Hepatocyte (in vitro differentiated cells): ENCODE measurements at places on chromosomes 12 and 14.

- DNase-seq: peak; percentile 25
Measured at GRCh38 chr12:3303410-3304136, 187.4 kb upstream of the PRMT8 start.

DNA sequence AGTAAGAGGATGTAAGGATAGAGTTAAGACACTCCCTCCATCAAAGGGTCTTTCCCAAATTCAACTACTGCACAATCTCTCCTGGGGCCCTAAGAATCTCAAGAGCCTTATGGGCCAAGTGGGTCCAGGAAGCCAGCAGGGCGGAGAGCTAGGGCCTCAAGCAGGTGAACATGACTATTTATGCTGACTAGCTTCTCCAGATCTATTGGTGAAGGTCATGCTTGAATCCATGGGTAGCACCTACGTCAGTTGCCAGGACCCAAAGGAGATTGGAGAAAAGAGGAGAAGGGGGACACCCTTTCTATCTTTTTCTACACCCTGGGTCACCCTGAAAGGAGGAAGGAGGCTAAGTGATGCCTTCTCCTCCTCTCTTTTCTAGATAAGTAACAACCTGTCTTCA is 534.2 kb upstream of the MIS18BP1 start:
- DNase-seq: no peak

DNA sequence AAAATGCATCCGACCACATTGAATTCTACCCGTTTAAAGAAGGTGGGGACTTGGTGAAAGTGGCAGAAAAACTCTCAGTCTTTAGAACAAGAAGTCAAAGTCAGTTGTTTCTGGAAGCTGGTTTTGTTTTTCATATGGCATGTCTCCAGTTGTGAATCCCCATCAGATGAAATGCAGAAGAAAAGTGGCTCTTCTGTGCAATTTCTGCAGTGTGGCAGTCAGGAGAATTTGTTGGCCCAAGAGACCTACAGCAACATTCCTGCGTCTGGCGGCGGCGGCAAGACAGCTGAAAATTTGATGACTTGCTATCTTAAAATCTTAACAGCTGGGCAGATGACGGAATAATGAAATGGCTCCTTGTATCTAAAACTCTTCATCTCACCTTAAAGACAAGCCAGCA is 201.5 kb downstream of the FOXN3 start:
- DNase-seq: no peak

DNA sequence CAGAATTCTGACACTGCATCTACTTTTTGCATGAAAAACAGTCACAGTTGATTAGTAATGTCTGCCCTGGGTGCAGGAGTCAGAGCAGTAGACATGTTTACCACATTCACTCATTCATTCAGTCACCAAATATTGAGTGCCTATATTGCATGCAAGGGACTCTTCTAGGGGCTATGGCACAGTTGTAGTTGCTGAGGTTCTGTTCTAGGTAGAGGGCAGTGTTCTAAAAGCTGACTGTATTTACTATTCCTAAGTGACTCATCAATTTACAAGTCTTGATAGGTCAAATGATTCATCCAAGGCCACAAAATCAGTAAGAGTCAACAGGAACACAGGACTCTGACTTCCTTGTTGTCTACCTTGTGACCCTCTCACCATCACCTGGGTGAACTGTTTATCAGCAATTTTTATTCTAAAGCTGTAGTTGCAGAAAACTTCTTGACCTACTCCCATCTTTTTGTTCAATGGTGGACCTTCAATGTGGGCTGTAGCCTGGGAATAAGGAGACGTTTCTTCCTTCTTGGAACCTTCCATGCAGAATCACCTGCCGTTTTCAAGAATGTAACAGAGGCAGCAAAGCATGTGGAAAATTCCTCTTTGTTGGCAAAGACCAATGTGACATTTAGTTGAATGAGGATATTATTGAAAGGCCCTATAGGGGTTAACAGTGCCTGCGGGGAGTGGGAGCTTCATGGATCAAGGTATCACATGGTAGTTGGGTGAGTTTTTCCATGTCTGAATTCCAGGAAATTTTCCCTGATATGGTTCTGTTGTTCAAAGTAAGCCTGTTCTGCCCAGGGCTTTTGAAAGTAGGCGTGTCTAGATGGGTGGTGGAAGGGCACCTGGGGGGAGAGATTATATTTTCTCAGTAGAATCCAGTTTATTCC is 223.2 kb downstream of the KTN1 start:
- peak; percentile 52 for DNase-seq

DNA sequence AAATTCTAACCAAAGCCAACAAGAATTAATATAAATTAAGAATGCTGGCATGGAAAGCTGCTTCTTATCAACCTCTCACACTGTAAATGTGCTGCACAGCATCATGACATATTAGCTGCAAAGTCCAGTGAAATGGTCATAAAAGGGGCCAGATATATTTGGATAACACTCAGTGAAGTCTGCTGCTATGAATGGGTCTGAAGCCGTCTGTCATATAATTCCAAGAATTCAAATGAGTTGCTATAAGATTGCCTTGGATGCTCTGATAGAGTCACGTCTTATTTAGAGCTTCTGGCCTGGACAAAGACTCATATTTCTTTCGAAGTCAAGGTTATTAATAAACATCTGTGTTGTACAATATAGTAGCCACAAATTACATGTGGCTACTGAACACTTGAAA is 54.3 kb upstream of the OVCH1 start:
- DNase-seq: no peak

GRCh38 chr12:52067081-52067374 is 2.8 kb upstream of the ATG101 start:
- no peak for DNase-seq

- DNase-seq: peak; percentile 42
Measured at GRCh38 chr14:65866886-65867285, 454.4 kb downstream of the FUT8 start.

GRCh38 chr12:79850610-79851299 is 84.1 kb downstream of the PPP1R12A start:
- DNase-seq: no peak

DNA sequence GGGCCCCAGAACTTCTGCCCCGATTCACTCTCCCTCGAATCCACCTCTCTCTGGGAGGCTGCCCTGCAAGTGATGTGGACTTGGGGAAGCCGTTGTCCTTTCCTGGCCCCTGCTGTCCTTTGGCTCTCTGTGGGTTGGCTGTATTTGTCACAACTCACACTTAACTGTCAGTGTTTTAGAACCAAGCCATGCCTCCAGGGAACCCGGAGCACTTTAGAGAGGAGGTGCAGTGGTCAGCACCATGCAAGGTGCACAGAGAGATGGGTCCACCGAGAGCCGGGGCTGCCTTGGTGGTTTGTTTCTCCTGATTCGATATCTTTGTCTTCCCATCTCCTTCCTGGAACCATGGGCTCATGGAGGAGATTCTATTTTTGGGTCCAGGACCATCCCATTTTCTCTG is 129.5 kb upstream of the RTL1 start:
- DNase-seq: no peak
